Gastrocnemius medialis (tissue), 4 donors: ENCODE measurements at places on chromosomes 1 and 21. TPM values are rescaled to one million over a fixed set of nuclear protein-coding genes. Genes with fewer than 3 reads are reported as not detected.

The F3 gene
- total RNA-seq: 10.8 TPM

The FMO2 gene
- 22.6 TPM for total RNA-seq

The DHRS3 gene
- 73.3 TPM for total RNA-seq

The UQCRHL gene
- total RNA-seq: 1.2 TPM

The BRDT gene
- total RNA-seq: not detected

The DNAJB4 gene
- total RNA-seq: 49.4 TPM

DNA sequence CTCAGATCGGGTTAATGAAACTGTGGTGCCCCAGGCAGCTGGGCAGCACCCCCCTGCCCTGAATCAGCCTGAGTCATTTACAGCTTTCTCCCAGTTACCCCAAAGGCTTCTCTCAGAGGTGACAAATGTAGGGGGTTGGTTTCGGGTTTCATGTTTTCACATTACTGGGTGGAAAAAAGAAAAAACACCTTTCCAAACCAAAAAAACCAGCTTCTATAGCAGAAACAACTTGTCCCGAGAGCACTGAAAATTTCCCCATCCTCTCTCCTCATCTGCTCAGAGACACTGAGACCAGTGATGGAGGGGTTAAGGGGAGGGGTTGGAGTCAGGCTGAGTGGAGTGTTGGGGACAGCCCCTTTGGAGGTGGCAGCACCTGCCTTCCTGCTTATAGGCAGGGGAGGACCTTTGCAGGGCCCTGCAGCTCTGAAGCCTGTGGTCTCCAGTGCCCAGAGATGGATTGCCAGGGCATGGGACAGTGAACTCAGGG is 15.6 kb downstream of the UTP11 start:
- H3K4me3 ChIP-seq: no peak overlapping the region
- no peaks in the 10 kb centered on the region for H3K27me3 ChIP-seq
- DNase-seq: peak; percentile 33
- peak overlapping the region; percentile 82 for H3K27ac ChIP-seq
- H3K36me3 ChIP-seq: peaks cover 27% of the 10 kb centered on the region

DNA sequence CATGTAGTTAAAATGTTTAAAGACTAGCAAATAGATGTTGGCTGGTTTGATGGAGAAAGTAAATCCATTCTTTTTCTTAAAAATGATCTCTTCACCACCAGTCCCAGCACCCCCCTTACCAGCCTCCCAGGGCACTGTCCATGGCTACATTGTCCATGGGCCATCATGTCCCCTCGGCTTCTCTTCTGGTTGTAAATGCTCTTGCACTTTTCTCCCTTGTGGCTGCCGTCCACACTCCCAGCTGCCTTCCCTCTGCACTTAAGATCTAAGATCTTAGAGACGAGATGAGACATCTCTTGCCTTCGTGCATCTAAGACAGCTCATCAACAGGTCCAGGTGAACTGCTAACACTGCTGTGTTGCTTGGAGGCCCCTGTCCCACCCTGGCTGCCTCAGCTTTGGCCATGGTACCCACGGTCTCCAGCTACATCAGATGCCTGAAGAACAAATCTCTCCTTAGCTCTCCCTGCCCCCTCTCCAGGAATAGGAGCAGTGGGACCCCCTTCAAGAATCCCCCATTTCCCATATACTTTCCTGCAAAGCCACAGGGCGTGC is 11.1 kb downstream of the CAPN2 start:
- H3K4me3 ChIP-seq: no peak overlapping the region
- DNase-seq: no peak
- no peaks in the 10 kb centered on the region for H3K36me3 ChIP-seq
- H3K4me1 ChIP-seq: peaks cover 33% of the 10 kb centered on the region
- H3K27me3 ChIP-seq: no peaks in the 10 kb centered on the region

DNA sequence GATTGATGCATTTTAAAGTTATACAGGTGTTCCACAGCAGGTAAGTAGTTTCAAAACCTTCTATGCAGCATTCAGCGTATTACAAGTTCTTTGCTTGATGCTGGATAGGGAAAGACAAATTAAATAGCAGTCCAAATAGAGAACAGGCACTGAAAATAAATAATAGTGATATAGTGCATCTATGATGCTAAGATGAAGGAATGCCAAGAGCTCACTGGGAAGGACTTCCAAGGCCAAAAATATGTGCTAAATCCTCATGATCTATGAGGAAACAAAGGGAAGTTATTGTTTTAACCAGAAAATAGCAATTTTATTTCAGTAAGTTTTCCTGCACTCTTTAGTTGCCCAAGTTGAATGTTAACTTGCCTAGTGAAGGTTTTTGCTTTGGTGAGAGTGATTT is 127.8 kb upstream of the GREM2 start:
- H3K4me3 ChIP-seq: no peak overlapping the region
- DNase-seq: no peak
- H3K27me3 ChIP-seq: no peaks in the 10 kb centered on the region
- H3K4me1 ChIP-seq: no peaks in the 10 kb centered on the region

DNA sequence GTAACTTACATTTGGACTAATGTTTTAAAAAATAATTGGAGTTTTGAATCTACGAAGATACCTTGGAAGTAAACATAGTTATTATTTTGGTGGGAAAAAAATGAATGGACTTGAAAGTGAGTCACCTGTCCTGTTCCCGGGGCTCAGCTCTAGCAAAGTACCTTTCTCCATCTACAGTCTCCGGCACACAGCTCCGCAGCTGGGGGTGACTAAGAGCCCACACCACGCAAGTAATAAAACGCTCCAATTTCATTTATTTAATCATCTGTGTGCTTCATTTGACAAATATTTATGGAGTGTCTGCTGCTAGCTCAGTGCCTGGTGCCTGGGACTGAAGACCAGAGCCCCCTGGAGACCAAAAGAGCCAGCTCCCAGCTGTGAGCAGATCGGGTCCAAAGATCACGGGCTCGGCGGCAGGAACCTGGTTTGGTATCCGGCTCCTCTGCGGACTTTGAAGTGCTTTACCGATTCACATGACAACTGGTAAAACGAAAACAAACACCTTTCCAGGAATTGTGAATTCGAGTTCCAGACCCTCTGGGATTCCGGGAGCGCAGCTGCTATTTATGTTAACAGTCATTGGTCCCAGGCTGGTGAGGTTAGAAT is 1.7 kb upstream of the RIPK4 start:
- no peak overlapping the region for H3K27ac ChIP-seq
- peaks cover 72% of the 10 kb centered on the region for H3K27me3 ChIP-seq
- H3K36me3 ChIP-seq: no peaks in the 10 kb centered on the region
- peak overlapping the region; percentile 21 for H3K4me3 ChIP-seq
- no peak for DNase-seq

- H3K36me3 ChIP-seq: no peaks in the 10 kb centered on the region
- H3K27ac ChIP-seq: no peak overlapping the region
- H3K4me1 ChIP-seq: no peaks in the 10 kb centered on the region
- no peak for DNase-seq
- no peak overlapping the region for H3K4me3 ChIP-seq
Measured at GRCh38 chr1:172211221-172211620, 209.3 kb upstream of the C1orf105 start.

- no peaks in the 10 kb centered on the region for H3K36me3 ChIP-seq
- DNase-seq: no peak
- no peak overlapping the region for H3K4me3 ChIP-seq
- H3K4me1 ChIP-seq: no peaks in the 10 kb centered on the region
- H3K27me3 ChIP-seq: no peaks in the 10 kb centered on the region
- no peak overlapping the region for H3K27ac ChIP-seq
Measured at GRCh38 chr1:183164340-183164739, 21.7 kb upstream of the LAMC2 start.

DNA sequence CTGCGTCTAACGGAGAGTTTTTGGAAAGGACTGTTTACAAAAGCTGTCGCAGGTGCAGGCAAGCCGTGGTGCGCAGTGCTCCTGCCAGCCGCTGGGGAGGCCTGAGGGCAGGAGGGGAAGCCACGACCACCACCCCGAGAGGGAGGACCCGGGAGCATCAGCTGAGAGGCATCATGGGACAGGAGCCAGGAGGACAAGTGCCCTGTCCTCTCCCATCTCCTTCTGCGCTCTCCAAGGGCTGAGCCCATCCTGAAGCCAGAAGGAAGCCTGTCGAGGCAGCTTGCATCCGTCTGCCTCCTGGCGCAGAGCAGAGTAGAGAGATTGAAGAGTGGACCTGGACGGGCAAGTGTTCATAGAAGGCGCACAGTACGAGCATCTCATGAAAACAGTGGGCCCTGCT is 310.9 kb downstream of the KIF26B start:
- no peak for DNase-seq
- H3K27me3 ChIP-seq: no peaks in the 10 kb centered on the region
- H3K4me3 ChIP-seq: no peak overlapping the region
- H3K36me3 ChIP-seq: no peaks in the 10 kb centered on the region
- H3K4me1 ChIP-seq: no peaks in the 10 kb centered on the region

GRCh38 chr1:9349331-9349851 is 56.7 kb downstream of the SPSB1 start:
- no peak overlapping the region for H3K27ac ChIP-seq
- no peak for DNase-seq
- no peaks in the 10 kb centered on the region for H3K27me3 ChIP-seq
- no peaks in the 10 kb centered on the region for H3K36me3 ChIP-seq
- peaks cover 28% of the 10 kb centered on the region for H3K4me1 ChIP-seq

GRCh38 chr1:24575905-24576587 is 20.2 kb downstream of the NCMAP start:
- no peak overlapping the region for H3K4me3 ChIP-seq
- H3K4me1 ChIP-seq: no peaks in the 10 kb centered on the region
- no peak for DNase-seq
- H3K27ac ChIP-seq: no peak overlapping the region
- no peaks in the 10 kb centered on the region for H3K36me3 ChIP-seq

GRCh38 chr1:9653491-9654050 is 2.0 kb downstream of the PIK3CD start:
- no peak overlapping the region for H3K4me3 ChIP-seq
- no peaks in the 10 kb centered on the region for H3K36me3 ChIP-seq
- H3K27me3 ChIP-seq: peaks cover 42% of the 10 kb centered on the region
- no peak overlapping the region for H3K27ac ChIP-seq

DNA sequence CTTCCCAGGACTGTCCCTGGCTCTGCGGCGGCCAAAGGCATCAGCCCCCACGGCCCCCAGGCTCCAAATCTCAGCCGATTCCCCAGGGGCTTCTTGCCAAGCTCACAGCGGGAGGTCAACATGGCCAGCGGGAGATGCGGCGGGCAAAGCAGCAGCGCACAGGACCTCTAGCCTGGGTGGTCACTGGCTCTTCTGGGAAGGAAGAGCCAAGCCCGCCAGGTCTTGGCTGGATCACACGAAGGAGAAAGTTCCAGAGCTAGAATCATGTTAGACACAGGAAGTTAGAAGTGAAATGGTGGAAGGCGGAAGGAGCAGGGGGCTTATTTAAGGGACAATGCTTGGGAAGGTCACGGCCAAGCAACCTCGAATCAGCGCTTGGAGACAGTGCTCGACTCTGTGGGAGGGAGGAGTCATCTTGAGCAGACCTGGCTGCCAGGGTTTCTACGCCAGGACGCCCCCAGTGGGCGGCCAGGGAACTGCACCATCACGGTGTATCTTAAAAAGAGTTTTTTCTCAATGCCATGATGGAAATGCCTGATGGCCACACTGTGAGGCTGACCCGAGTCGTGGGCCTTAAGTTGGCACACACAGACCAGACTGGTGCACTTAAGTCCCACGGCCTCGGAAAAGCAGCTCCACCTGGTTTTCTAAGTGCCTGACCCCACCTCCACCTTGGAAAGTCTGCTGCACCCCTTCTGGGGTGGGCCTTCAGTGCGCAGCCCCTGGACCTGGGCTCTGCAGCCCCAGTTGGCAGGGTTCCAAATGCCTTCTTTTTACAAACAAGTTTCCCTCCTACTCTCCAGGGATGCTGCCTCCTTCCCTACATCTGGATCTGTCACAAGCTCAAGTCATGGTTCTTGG is 29.3 kb downstream of the SLC66A1 start:
- no peaks in the 10 kb centered on the region for H3K4me1 ChIP-seq
- no peak overlapping the region for H3K4me3 ChIP-seq
- peaks cover 51% of the 10 kb centered on the region for H3K36me3 ChIP-seq
- DNase-seq: no peak
- H3K27me3 ChIP-seq: no peaks in the 10 kb centered on the region
- no peak overlapping the region for H3K27ac ChIP-seq

GRCh38 chr1:52125736-52126359 is 16.0 kb upstream of the ZFYVE9 start:
- H3K4me1 ChIP-seq: no peaks in the 10 kb centered on the region
- H3K27me3 ChIP-seq: no peaks in the 10 kb centered on the region
- H3K27ac ChIP-seq: no peak overlapping the region
- H3K36me3 ChIP-seq: no peaks in the 10 kb centered on the region
- no peak overlapping the region for H3K4me3 ChIP-seq

DNA sequence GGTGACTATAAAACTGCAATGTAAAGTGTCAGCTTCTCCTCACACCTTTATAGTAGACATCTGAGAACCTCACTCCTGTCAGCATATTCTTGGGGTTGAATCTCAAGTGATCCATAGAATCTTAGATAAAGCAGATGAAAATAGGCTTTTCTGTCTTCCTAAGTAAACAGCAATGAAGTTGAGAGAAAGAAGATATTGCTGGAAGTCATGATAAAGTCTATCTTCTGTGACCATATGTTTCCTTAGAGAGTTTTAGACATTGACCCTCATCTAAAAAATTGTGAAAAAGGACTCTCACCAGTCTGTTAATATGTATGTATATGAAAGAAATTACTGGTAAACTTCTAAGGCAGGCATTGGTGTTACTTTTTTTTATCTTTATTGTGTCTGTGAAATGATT is 66.8 kb downstream of the LIPI start:
- H3K36me3 ChIP-seq: no peaks in the 10 kb centered on the region
- H3K27me3 ChIP-seq: no peaks in the 10 kb centered on the region
- H3K4me3 ChIP-seq: no peak overlapping the region
- H3K27ac ChIP-seq: no peak overlapping the region
- DNase-seq: no peak
- H3K4me1 ChIP-seq: no peaks in the 10 kb centered on the region

DNA sequence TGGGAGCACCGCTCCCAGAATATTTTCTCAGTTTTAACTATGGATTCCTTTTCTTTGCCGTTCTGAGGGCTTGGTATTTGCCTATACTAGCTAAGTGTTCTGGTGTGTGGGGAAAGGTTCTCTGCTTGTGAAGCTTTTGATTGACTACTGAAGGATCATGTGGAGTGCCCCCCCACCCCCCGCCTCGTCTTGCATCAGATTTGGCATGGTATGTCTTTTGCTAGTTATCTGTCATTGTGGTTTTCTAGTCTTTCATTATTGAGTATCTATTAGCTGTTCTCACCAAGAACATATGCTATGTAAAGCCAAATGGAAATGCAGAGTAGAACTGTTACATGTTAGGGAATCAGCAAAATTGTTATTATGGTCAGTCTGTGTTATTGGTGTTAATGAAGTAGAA is 58.3 kb downstream of the MACF1 start:
- H3K27me3 ChIP-seq: no peaks in the 10 kb centered on the region
- peaks cover 6% of the 10 kb centered on the region for H3K4me1 ChIP-seq
- no peaks in the 10 kb centered on the region for H3K36me3 ChIP-seq
- DNase-seq: no peak
- no peak overlapping the region for H3K4me3 ChIP-seq
